ENCODE measurements at places on chromosomes 16 and 17.
A peak's percentile ranks its signal among the peaks of the same experiment; 100 is the strongest.

DNA sequence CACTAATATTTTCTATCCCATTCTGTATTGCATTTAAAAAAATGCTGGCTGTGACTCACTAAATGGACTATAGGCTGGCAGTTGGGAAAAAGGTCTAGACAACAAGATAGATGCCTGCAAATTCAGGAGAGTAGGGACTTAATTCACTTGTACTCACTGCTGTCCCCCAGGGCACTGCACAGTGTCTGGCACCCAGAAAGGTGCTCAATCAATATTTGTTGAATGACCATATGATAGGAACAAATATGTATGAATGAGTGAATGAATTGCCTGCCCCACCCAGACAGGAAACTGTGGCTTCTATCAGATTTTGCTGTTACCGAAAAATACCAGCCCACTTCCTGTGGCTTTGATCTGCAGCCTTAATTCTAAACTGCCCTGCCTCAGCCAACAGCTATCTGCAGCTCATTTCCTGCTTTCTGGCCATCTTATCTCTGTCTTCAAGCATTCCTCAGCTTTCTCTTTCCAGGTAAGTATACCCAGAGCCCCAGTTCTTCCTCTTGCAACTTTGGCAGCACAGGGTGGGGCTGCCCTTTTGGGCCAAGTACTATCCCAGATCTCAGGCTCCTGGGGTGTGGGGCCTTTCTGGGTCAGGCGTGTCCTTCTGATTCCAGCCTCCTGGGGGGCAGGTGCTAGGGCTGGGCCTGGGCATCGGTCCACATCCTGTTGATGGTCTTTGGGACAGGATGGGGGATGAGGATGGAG is 15.3 kb upstream of the TNS4 start:
- no peak for DNase-seq

DNA sequence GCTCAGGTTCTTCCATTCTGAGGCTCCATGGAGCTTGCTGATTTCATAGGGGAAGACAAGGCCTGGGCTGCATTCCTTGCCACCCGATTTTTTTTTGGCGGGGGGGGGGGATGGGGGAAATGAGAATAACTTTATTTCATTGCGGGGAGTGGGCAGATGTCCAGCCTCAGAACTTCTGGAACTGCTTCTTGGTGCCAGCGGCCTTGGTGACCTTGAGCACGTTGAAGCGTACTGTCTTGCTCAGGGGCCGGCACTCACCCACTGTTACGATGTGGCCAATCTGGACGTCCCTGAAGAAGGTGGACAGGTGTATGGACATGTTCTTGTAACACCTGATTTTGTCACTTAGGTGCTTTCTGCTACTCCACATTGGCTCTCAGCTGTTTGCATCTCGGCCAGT is 8.3 kb upstream of the CENPT start:
- DNase-seq: no peak

DNA sequence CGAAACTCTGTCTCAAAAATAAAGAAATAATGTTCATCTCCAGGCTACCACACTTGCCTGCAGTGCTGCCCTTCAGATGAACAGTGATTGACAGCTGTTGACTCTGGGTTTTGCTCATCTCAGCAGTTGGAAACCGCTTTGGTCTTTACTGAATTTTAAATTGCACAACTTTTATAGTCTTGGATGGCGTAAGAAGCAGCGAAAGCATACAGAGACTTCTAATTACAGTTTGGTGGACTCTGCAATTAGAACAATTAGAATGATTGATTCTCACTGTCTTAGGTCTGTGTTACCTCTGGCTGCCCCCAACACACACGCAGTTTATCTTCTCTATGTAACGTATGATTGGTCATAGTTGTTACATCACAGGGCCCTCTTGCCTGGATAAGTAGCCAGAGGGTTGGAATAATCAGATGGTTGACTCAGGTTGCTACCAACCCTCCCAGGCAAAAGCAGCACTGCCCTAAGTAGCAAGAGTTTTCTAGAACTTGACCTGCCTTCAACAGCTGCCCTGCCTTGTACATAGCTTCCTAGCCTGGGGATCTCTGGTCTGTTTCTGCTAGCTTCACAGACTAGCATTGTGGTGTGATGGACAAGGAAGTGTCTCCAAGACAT is 1.9 kb upstream of the NAT9 start:
- no peak for DNase-seq

DNA sequence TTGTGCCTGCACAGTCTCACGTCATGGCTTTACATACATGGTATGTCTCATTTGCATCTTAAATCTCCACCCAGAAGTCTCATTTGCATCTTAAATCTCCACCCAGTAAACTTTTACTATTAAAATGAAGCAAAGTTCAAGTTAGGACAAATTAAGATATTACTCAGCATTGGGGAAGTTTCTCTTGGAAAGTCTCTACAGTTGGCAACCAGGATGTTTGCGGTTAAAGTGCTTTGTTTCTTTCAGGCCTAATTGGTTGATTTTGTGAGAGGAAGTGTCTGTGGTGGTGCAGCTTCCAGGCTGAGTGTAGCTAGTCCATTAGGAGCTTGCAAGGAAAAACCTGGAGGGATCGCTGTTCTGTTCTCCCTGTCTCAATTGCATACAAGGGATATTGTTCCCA is 1373.3 kb upstream of the GOT2 start:
- peak; percentile 65 for DNase-seq

- DNase-seq: no peak
These were observed 95.7 kb upstream of the METRNL start for GRCh38 chr17:82983510-82984248.

GRCh38 chr17:51685287-51685909 is 425.1 kb downstream of the UTP18 start:
- DNase-seq: no peak

DNA sequence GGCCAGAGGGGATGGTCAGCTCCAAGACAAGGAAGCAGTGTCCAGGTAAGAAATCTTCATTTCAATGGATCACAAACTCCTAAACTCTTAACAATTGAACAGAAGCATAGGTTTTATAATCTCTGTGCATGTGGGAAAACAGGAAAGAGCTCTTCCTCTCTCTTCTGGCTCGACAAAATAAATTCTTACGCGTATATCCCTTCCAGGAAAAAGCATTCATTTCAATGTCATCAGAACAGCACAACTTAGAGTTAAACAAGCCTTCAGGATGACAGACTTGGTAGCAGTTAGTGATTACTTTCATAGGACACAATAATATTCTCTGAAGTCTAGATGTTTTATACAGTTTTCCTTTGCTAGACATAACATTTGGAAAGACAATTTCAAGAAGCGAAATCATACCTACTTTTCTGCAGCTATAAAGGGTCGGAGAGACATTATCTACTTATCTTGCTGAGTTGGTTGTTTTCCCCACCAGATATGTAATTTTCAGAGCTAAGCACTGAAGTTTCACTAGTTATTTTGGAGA is 19.3 kb upstream of the SLC35G3 start:
- no peak for DNase-seq

DNA sequence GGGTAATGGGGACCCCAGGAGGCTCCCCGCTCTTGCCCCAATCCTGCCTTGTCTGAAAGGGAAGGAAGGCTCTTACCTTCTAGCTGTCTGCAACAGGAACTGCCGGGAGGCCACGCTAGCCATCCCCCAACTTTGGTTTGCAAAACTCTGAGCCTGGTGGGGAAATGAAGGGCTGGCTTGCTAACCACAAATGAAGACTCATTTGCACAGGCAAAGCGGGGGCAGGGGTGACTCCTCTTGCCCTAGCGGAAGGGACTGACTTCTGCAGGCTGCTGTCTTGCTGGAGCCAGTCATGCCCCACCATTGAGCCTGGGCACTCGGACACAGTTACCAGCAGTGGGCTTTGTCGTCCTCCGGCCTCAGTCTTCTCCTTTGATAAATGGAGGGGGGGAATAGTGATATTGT is 52.6 kb downstream of the PLCG2 start:
- no peak for DNase-seq

GRCh38 chr17:55162556-55162946 is 102.2 kb upstream of the HLF start:
- DNase-seq: no peak

- no peak for DNase-seq
These were observed 54.9 kb upstream of the MYH10 start for GRCh38 chr17:8685381-8685780.

DNA sequence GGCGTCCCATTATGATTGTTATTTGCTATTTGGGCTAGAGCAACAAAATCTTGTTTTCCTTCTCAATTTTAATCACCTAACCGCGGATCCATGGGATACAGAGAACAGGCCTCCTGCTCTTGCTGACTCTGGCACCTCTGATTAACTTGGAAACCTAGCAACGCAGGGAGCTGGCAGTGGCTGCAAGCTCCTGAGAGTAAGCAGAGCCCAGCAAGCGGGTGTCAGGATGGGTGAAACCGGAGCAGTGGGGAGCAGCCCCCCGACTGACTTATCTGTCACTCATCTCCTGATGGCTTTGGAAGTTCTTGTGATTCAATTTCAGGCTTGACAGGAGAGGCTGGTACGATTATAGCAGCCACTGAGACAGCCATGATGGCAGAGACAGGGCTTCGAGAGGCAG is 45.5 kb upstream of the CDC42EP4 start:
- no peak for DNase-seq

DNA sequence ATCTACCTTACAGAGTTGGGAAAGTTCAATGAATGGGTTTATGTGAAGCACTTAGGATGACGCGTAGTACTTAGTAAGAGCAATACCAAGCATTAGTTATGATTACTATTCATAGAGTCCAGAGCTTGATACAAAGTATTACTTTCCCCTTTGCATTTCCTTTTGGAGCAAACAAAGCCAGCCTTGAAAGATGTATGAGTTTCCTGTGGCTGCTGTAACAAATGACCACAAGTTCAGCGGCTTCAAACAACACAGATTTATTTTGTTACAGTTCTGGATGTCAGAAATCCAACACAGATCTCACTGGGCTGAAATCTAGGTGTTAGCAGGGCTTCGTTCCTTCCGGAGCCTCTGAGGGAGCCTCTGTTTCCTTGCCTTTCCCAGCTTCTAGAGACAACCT is 8.6 kb upstream of the MLYCD start:
- no peak for DNase-seq

- no peak for DNase-seq
These were observed 78.4 kb downstream of the TRIM37 start for GRCh38 chr17:59028328-59028727.

GRCh38 chr16:20647736-20648135 is 49.7 kb downstream of the ACSM1 start:
- no peak for DNase-seq

- no peak for DNase-seq
These were observed 311.4 kb downstream of the SOX9 start for GRCh38 chr17:72432143-72432621.

GRCh38 chr16:67086822-67087221 is 22.9 kb upstream of the PHAF1 start:
- DNase-seq: no peak

DNA sequence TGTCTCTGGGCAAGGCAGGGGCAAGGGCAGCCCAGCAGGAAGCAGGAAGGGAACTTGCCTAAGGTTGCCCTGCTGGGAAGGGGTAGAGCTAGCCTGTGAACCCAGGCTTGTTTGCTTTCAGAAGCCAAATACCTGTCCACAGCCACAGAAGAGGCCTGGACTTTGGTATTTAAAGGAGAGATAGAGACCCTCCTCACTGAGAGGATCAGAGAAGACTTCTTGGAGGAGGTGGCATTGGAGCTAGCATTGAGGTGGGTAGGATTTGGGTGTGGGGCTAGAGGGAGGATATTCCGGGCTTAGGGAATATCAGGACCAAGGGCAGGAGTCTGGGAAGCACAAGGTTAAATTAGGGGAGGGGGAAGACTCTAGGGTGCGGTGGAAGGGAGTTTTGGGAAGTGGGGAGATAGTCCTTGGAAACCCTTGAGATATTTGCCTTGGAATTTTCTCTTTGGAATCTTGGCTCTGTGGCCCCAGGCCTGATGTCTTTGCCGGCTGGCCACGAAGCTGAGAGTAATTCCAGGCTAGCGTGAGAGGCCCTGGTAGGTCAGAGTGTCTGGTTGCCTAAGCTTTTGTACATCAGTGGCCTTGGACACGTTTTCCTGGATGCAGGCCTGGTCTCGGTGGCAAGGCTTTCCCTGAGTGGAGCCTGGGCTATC is 13.1 kb upstream of the ETV4 start:
- DNase-seq: no peak

GRCh38 chr17:81398176-81398831 is 3.0 kb downstream of the BAHCC1 start:
- DNase-seq: peak; percentile 82

- DNase-seq: peak; percentile 23
These were observed 134.2 kb downstream of the ABCC1 start for GRCh38 chr16:16083421-16084156.

GRCh38 chr16:57127836-57128235 is 35.5 kb downstream of the CPNE2 start:
- DNase-seq: no peak

DNA sequence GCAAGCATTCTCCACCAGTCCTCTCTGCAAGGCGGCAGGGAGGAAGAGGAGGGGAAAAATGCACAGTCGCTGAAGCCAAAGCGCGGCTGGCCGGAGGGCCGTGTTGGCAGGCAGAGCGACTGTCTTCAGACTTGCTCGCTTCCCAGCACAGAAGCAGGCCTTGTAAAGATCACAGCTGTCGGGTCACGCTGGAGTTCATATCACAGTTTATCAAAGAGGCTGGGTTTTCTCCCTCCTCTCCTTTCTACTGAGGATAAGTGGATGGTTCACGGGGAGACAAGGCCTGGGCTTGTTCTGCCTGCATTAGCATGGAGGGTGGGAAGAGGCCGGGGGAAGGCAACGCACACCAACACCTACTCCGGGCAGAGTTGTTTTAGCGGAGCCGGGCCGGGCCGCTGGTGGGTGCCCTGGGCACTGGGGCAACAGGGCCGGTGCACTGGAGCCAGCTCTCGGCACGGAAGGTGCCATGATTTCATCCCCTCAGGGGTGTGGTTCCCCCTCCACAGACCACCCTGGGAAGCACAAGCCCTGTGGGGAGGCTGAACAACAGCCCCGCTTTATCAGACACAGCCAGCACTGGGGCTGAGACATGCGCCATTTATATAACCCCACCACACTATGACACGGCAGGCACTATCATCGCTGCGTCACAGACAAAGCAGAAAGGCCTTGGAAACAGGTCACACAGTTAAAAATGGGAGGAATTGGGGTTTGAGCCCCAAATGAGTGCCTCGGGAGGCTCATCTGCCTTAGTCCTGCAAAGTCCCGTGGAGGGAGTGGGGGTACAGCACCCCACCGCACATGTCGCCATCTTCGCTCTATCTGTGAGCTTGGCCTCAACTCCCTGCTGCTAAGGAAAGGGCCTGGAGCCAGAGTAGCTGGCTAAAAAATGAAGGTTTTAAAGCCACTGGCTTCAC is 40.3 kb upstream of the MTSS2 start:
- DNase-seq: no peak

DNA sequence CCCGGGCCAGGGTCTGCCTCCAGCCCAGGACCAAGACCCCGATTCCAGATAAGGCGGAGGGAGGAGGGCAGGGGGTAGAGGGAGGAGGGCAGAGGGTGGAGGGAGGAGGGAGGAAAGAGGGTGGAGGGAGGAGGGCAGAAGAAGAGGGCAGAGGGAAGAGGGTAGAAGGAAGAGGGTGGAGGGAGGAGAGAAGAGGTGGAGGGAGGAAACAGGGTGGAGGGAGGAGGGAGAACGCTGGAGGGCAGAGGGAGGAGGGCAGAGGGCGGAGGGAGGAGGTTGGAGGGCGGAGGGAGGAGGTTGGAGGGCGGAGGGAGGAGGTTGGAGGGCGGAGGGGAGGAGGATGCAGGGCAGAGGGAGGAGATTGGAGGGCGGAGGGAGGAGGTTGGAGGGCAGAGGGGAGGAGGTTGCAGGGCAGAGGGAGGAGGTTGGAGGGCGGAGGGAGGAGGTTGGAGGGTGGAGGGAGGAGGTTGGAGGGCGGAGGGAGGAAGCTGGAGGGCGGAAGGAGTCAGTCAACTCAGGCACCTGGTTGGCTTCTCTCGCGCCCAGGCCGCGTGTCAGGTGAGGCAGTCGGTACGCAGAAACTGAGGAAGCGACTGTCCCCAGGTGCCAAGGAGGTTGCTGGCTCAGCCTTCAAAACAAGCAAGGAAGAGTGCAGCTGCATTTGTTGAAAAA is 65.2 kb downstream of the KLHDC4 start:
- no peak for DNase-seq
